ENCODE measurements at places on chromosomes 4 and X. TPM values are rescaled to one million over a fixed set of nuclear protein-coding genes. Genes with fewer than 3 reads are reported as not detected.

The ART3 gene
- not detected for total RNA-seq

DNA sequence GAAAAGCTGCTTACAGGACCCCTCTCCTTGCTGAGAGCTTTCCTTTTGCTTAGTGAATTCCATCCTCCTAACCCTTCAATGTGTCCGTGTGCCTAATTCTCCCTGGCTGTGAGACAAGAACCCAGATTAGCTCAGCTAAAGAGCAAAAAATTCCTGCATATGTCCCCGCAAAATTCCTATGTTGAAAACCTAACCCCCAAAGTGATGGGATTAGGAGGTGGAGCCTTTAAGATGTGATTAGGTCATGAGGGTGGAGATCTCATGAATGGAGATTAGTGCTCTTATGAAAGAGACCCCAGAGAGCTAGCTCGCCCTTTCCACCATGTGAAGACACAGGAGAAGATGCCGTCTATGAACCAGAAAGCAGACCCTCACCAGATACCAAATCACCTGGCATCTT, 503.0 kb upstream of the DIAPH2 start:
- DNase-seq: no peak

DNA sequence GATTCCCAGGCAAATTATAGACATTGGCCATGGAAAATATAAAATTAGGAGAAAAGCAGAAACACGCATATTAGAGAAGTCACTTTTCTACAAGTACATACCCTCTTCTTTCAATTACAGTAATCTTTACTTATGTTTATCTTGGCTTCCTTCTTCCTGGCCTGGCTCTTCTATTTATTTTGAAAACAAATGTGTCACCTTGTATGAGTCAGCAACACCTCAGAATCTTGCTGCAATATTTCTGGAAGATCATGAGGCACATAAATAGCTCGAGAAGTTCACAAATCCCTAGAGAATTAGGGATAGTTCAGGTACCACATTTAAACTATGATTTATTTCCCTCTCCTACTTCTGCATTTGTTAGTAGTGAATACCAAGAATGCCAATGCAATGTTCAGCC, 124.6 kb downstream of the ANOS1 start:
- peak; percentile 0 for DNase-seq

The ZIC3 gene
- not detected for total RNA-seq

The TBC1D8B gene
- 9.3 TPM for total RNA-seq

The MAGEB10 gene
- total RNA-seq: not detected

DNA sequence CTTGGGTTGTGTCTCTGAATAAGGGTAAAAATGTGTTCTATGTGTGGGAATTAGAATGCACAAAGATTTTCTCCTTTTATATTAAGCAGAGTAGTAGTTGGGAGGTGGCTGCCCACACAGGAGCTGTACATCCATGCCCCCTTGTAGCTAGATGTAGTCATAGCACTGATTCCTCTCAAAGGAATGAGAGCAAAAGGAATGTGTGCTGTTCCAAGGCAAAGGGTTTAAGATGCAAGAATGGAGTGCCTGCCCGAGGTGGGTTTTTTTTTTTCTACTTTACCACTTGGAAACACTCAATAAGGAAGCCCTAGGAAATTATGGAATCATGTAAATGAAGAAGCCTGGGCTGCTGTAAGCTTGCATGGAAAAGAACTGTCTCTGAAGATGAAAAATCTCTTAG, 2183.2 kb upstream of the AGA start:
- peak; percentile 4 for DNase-seq

GRCh38 chr4:184457535-184458249, 16.7 kb downstream of the IRF2 start:
- peak; percentile 69 for DNase-seq

The CORIN gene
- total RNA-seq: 0.63 TPM

All from GM23248 (cell line).